ENCODE measurements at places on chromosomes 1 and 21. TPM values are rescaled to one million over a fixed set of nuclear protein-coding genes. Genes with fewer than 3 reads are reported as not detected.
A peak's percentile ranks its signal among the peaks of the same experiment; 100 is the strongest.

Gene KANK4
- not detected for polyA plus RNA-seq

Gene HCN3
- polyA plus RNA-seq, result 2.9 TPM

Gene ELAVL4
- not detected for polyA plus RNA-seq

Gene WNT9A
- 0.36 TPM for polyA plus RNA-seq

Gene DARS2
- polyA plus RNA-seq, result 14.8 TPM

Gene OR6K3
- not detected for polyA plus RNA-seq

Gene LAD1
- polyA plus RNA-seq, result 0.07 TPM

Gene SPRR5
- polyA plus RNA-seq, result not detected

Gene KCNA2
- not detected for polyA plus RNA-seq

Gene ANGPTL7
- not detected for polyA plus RNA-seq

Gene CELA2A
- polyA plus RNA-seq, result not detected

Gene SETSIP
- polyA plus RNA-seq, result not detected

Gene CCDC185
- not detected for polyA plus RNA-seq

Gene LRRC39
- polyA plus RNA-seq, result 0.16 TPM

Gene MNDA
- polyA plus RNA-seq, result not detected

Gene KCNJ9
- not detected for polyA plus RNA-seq

Gene G0S2
- 0.53 TPM for polyA plus RNA-seq

GRCh38 chr21:36962098-36962780 is 4.2 kb downstream of the HLCS start:
- DNase-seq, result no peak

- DNase-seq, result no peak
These were observed 329.5 kb downstream of the LTN1 start for GRCh38 chr21:28663111-28663693.

DNA sequence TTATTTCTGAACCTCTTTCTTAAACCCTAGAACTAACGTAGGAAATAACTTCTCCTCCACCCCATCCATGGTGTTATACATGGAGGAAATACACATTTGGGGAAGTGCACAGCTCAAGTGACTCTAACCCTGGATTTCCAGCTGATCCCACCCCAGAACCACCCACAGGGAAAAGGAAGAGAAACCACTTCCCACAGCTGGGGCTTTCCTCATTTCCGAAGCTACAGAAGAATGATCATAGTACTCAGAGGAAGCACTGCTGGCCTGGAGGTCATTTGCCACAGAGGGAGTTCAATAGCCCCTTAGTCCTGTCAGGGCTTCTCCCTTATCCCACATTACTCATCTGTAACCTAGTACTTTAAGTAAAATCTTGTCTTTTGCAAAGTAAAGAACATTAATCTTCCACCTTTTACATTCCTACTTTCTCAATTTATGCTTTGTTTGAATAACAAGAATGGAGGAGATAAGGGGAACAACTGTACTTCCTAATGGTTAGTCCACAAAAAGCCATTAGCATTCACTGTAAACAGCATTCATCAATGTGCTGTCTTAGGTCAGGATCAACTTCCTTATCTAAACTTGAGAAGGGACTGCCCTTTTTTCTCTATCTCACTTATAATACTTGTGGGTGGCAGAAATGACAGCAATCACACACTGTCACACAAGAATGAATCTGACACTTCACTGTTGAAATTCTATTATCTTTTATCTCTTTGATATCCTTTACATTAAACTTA is 63.0 kb upstream of the RGS1 start:
- DNase-seq, result no peak

DNA sequence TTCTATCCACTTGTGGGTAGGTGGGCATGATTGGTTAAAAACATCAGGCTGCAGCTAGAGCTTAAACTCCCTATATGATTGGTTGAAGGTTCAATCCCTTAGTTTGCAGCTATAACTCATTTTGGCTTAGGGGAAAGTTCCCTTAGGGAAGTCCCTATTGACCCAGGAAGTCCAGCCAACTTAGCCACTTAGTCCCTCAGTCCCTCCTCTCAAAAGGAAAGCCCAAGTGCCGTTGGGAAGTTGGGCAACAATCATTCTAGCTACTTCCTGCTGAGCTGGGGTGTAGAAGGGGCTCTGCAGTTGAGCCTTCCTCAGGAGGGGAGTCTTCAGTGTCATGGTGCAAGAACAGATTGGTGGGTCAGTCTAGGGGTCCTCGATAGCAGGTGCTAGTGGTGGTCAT is 12.2 kb downstream of the MSTO1 start:
- DNase-seq, result no peak

- DNase-seq, result no peak
These were observed 18.3 kb downstream of the CFAP410 start for GRCh38 chr21:44320847-44321246.

DNA sequence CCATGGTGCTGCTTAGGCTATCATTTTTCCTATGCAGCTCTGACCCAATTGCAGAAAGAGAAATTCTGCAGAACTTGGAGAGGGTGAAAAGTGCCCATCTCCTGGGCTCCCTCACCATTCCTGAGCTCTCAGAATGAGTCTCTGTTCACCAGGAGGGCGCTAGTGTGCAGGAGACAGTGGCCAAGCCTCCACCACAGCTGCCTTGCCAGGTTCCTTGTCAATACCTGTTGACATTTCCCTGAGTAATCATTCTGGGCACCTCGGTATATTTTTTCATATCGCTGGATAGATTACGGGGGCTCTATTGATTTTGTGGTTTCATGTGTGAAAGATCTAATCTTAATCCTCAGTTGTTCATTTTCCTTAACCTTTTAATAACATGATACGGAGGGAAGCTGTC is 13.0 kb upstream of the C8B start:
- DNase-seq, result no peak

GRCh38 chr1:32144033-32144432 is 35.4 kb upstream of the TXLNA start:
- no peak for DNase-seq

GRCh38 chr1:41850029-41850428 is 68.7 kb downstream of the HIVEP3 start:
- DNase-seq, result no peak

DNA sequence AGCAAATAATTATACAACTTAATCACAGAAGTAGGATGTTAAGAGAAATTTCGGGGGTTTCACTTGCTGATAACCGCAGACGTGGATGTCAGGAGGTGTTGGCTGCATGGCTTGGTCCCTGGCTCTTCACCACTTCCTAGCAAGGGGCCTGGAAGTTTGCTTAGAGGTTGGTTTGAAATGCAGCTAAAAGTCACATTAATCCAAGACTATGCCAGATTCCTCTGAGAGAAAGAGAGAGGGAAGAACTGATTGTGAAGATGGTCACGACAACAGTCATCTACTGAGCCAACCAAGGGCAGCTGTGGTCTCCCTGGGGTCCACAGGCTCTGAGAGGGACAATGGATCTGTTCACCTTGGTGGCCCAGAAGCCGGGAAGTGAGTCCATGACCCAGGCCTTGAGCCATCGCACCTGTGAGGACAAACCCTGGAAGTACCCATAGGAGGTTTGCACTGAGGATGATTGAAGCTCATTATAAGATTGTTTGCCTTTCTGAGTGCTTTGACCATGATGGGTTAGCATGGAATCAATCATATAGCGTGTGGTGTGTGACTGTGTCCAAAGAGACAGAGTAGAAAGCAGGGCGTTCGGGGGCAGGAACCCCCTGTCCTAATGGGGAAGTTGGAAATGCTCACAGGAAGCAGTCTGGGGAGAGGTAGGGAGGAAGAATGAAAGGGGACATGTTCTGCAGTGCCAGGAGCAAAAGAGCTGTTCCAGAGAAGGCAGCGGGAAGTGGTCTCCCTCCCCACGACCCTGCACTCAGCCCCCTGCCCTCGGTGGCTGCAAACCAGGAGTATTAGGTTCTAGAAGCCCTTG is 47.1 kb downstream of the UMODL1 start:
- no peak for DNase-seq

- DNase-seq, result peak; percentile 75
These were observed 19.5 kb upstream of the PSMB2 start for GRCh38 chr1:35660581-35661473.

DNA sequence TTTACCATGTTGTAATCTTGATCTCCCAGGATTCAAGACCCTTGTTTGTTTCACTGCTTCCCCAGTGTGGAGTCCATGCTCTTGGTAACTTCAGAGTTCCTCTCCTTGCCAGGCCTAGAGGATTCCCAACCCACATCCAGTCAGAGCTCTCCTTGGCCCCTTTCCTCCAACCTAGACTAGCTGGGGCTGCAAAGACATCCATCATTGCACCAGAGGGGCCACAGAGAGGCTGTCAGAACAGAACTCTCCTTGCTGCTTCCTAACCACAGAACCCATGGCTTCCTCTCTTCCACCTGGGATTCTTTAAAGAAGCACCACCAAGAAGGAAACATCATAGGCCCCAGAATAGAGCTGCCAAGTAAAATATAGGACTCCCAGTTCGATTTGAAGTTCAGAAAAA is 81.0 kb downstream of the HMGB4 start:
- no peak for DNase-seq

DNA sequence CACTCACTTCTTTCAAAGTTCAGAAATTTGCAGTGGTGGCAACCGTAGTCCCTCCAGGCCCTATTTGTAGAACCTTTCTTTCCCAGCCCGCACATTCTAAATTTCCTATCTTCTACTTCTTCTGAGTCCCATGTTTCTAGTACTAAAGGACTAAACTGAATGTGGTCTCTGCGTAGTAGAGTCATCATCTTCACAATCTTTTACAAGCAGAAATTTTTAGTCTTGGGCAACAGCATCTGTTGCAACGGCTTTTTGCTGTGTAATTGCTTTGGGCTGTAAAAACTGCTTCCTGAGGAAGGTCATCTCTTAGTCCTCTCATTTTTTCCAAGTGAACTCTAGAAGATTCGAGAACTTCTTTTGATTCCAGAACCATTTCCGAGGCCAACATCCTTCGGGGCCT is 23.9 kb downstream of the VAV3 start:
- no peak for DNase-seq

DNA sequence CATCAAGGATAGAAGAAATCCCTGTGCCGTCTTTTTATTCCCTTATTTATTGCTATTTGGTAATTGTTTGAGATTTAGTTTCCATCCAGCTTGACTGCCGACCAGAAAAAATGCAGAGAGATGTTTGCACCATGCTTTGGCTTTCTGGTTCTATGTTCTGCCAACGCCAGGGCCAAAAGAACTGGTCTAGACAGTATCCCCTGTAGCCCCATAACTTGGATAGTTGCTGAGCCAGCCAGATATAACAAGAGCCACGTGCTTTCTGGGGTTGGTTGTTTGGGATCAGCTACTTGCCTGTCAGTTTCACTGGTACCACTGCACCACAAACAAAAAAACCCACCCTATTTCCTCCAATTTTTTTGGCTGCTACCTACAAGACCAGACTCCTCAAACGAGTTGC is 99.0 kb downstream of the TGFB2 start:
- DNase-seq, result no peak

GRCh38 chr1:168653567-168653966 is 75.4 kb downstream of the DPT start:
- DNase-seq, result no peak

DNA sequence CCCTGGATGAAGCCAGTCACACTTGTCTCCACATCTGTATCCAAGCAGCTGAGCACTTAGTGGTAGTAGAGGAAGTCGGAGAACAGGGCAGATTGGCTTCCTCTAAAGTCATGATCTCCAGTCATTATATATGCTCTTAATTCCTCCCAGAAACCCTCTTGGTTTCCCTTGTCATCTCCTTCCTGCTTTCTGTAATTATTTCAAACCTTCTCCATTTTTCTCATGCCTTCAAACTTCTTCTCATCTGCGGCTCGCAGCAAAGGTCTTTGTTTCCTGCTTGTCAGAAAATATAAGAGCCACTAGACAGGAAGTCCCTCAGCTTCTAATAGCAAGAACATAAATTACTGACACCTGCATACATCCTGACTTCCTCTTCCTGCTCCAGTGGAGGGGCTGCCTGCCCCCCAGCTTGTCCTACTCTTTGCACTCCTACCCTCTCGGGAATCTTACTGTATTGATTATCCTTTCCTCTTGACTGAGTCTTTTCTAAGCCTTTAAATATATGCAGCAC is 124.6 kb upstream of the NGF start:
- DNase-seq, result no peak

- DNase-seq, result no peak
These were observed 102.3 kb downstream of the NFIA start for GRCh38 chr1:61184714-61185106.

- peak; percentile 63 for DNase-seq
These were observed 93.5 kb downstream of the NRDC start for GRCh38 chr1:51784997-51785421.

- DNase-seq, result no peak
These were observed 344.2 kb downstream of the RGS7 start for GRCh38 chr1:241012708-241013340.

GRCh38 chr1:178818416-178818815 is 52.5 kb downstream of the ANGPTL1 start:
- DNase-seq, result peak; percentile 79

GRCh38 chr1:22877112-22877915 is 95.4 kb downstream of the LACTBL1 start:
- DNase-seq, result no peak

DNA sequence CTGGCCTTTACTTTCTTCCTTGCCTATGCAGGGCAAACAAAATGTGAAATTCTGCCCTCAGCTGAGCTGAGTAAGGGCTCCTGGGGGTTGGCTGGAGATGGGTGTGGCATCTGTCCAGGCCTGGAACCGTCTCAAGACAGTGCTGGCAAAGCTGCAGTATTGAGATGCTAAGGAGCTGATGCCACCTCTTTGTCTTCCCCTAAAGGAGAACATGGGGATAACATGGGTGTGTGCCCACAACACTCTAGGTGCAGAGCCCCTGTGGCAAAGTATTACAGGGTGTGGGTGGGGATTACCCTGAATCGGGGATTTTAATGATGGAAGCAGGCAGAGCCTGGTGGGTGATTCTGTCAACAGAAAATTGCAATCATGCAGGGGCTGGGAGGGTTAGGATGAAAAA is 2.5 kb upstream of the ST3GAL3 start:
- no peak for DNase-seq

DNA sequence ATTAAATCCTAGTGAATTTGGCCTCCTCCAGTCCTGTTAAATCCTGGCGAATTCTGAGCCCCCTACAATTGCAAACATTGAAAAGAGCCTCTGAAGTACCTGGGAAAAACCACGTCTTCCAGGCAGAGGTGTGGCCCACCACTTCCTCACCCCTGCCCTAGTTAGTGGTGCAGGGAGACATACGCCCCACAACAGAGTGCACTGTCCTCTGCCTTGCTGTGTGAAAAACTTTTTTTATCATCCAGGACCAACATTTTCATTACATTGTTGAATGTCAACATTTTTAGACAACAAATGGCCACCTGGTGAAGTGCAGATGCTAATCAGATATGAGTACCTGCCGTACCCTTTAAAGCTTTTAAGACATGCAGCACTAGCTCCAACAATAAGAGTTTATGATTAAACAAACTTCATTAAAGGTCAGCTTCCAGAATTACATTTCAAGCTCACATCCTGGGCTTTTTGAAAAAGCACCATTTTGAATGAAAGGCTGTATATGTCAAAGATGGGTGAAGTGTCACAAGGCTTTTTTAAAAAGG is 13.6 kb upstream of the TMPRSS2 start:
- no peak for DNase-seq

DNA sequence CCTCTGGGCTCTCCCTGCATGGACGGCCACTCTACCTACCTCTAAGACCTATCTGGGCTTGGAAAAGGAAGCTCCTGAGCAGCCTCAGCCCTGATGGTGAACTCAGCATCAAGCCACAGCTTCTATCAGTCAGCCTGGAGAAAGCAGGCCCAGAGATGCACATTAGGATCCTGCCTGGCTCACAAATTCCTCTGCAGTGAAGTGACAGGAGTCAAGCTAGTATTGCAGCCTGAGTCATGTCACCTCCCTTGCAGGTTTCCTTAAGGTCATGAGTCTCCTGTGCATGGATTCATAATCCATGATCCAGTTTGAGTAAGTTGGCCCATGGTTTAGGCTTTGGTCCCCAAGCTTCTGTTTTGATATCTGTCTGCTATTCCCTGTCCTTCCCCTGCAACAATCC is 37.9 kb upstream of the DUSP10 start:
- DNase-seq, result no peak

All from IMR-90 (cell line).